ENCODE measurements at places on chromosomes 2 and 18.

DNA sequence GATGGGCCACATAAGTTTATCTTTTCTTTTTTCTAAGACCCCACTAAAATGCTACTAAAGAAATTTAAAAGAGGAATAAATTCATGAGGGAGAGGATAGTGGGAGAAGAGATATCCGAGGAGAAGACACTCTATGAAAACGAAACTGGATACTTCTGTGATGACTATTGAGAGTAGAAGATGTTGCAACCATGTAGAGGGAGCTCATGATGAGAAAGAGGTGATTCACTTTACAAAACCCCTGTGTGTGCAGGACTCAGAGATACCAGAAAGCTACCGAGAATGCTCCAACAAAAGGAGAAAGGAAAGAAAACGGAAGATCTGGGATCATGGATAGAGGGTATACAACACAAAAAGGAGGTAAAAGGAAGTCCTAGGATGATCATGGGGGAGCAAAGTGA, 34.9 kb downstream of the SLC38A11 start:
- DNase-seq, result no peak

GRCh38 chr2:28445448-28446258, 50.2 kb upstream of the PLB1 start:
- DNase-seq, result no peak

GRCh38 chr2:172859581-172860335, 124.1 kb downstream of the RAPGEF4 start:
- no peak for DNase-seq

- no peak for DNase-seq
Observed at GRCh38 chr2:174597345-174598047, at the start of gene WIPF1. WIPF1 (minus strand) TSS chr2:174597804; CDS start chr2:174585573, 12,231 bp downstream.
